ENCODE measurements at places on chromosomes 2 and 18. TPM values are rescaled to one million over a fixed set of nuclear protein-coding genes. Genes with fewer than 3 reads are reported as not detected.

The TPO gene
- total RNA-seq, result 1.2 TPM

The EPB41L3 gene
- 16.3 TPM for total RNA-seq

The SERPINB2 gene
- 139 TPM for total RNA-seq

The TCF23 gene
- total RNA-seq, result not detected

The DIPK1C gene
- not detected for total RNA-seq
